Lung (tissue), 17 donors: ENCODE measurements at places on chromosomes 2 and 18.

- no peak for DNase-seq
Measured at GRCh38 chr2:59734743-59735142, 818.7 kb downstream of the BCL11A start.

DNA sequence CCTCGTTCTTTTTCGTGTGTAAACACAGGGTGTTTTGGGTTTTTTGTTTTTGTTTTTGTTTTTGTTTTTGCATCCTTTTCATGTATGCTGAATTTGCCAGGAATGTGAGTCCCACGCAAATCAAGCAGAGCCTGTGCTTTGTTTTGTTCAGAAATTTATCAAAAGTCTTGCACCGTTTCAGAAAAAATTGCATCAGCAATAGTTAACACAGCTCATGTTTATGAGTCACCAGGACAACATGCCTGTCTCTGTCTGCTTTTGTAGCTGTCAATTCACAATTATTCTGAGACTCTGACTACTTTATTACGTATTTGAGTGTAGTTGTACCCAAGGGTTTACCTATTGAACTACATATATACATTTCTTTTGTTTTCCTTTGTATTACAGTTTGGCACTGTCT, 38.3 kb downstream of the MRPL44 start:
- no peak for DNase-seq

DNA sequence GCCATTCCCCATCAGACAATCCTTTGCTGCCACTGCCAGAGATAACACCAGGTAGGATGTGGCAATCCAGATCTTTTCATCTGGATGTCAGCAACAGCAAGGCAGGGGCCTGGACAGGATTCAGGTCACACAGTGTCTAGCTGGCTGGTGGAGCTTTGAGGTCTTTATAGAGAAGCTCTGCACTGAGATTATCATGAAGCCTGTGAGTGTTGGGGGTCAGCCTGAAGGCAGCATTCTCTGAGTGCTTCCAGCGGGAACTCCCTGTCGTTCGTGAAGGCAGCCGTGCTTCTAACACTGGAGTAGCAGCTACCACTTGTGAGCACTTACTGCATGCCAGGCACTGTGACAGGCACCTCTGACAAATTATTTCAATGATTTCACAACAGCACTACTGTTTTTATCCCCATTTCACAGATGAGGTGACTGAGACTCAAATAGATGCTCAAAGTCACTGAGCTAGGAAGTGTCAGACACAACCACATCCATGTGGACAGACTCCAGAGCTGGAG, 85.7 kb downstream of the SEMA4F start:
- no peak for DNase-seq

GRCh38 chr2:43300781-43301583, 74.6 kb upstream of the ZFP36L2 start:
- DNase-seq, result peak; percentile 34

GRCh38 chr2:144343145-144343544, 176.8 kb downstream of the ZEB2 start:
- no peak for DNase-seq

DNA sequence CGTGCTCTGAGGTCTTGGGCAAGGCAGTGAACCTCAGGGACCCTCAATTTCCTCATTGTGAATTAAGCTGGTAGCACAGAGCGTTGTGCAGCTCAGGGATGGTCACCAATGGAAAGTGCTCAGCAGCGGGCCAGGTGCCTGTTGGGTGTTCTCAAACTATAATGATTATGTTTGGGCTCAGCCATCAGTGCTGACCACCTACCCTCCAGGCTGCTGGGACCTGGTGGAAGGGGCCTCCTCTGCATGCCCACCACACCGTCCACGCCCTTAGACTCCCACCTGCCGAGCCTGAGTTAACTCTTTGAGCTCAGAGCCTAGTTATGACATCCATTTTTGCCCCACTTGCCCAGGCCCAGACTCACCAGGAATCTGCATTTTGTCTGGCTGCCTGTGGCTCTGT, 35.0 kb downstream of the GLI2 start:
- DNase-seq, result no peak

DNA sequence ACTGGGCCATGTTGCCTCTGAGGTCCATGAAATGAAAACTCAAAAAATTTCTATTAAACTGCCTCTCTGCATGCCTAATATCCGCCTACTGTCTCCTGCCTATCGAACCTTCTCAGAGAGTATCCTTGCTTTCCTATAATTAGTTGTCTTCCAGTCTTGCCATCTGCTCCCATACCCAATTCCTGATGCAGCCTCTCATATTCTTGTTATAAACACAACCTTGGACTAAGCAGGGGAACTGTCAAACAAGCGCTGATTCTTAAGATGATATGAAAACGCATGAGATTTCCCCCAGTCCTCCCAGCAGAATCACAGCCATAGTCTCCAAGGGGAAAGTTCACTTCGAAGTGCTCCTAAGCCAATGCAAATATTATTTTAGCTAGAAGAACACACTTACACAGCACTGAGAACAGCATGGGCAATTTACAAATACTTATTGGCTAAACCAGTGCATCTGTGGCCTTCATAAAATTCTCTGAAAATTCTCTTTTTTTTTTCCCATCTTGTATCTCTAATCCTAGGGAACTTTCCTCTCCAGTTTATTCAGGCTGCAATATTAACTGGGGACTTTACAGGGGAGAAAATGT, 471.6 kb downstream of the MBD2 start:
- DNase-seq, result no peak

GRCh38 chr2:239539083-239539775, 138.4 kb upstream of the HDAC4 start:
- no peak for DNase-seq

GRCh38 chr2:240596080-240596460, 9.5 kb downstream of the CAPN10 start:
- DNase-seq, result no peak

DNA sequence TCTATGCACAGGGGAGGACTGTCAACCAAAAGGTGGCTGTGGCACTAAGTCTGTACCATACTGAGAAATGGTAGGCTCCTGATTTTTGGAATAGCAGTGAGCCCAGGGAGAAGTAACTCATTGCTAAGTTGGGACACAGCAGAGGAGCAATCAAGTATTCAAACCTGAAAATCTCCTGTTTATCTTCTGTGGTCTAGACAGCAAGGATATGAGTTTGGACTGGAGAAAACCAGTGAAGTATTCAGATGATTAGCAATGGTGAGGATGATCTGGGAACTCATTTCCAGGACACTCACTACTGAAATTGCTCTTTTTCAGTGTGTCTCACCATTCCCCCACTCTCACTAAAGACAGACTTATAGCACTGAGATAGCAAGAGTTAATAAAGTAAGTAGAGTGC, 112.0 kb downstream of the GULP1 start:
- no peak for DNase-seq

- DNase-seq, result peak; percentile 76
Measured at GRCh38 chr2:38384338-38384737, 7.3 kb upstream of the ATL2 start.

GRCh38 chr18:21073180-21073579, 38.4 kb downstream of the ROCK1 start:
- no peak for DNase-seq

DNA sequence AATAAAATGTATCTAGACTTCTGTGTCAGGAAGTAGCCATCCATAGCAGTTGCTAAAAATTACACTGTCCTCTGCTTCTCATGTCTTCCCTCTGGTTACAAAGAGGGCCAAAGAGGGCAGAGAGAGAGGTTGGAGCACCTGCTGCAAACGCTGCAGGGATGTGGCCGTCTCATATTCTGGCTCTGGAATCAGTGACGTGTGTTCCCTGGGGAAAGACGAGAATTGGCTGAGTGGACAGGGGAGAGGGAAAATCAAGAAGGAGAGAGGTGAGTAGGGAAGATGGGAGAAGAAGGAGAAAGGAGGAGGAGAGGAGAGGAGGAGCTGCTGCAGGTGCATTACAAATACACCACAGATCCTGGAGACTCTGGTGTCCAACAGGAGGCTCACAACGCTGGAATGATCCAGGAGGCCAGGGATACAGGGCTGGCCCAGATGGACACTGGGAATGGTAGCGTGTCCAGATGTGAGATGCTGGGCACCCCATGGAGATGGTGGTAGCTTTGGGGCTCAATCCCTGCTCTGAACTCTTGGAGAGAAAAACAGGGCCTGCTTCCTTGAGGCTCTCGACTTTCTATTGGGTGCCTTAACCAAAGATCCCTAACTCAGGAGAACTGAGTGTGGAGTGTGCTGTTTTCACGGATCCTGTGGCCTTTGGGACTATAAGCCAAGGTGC, 118.4 kb upstream of the PXDN start:
- DNase-seq, result no peak

- no peak for DNase-seq
Measured at GRCh38 chr2:238180554-238180953, 21.8 kb downstream of the ERFE start.

DNA sequence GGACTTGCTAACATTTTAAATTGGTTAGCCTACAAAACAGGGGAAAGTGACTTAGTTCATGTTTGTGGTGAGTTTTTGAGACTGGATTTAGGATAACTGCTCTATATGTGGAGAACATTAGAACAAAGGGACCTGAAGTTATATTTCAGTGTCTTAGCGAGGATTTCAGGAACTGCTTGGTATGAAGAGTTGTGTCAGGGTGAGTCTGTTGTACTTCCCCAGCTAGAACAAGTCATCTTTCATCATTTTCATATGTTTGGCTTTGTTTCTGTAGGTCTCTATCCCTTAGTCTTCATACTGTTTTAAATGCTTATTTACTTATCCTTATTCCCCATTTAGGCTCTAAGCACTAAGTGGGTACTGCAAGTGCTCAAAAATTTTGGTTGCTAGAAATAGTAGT, 41.9 kb downstream of the KCMF1 start:
- no peak for DNase-seq

GRCh38 chr2:17282245-17282644, 236.0 kb downstream of the RAD51AP2 start:
- DNase-seq, result no peak

DNA sequence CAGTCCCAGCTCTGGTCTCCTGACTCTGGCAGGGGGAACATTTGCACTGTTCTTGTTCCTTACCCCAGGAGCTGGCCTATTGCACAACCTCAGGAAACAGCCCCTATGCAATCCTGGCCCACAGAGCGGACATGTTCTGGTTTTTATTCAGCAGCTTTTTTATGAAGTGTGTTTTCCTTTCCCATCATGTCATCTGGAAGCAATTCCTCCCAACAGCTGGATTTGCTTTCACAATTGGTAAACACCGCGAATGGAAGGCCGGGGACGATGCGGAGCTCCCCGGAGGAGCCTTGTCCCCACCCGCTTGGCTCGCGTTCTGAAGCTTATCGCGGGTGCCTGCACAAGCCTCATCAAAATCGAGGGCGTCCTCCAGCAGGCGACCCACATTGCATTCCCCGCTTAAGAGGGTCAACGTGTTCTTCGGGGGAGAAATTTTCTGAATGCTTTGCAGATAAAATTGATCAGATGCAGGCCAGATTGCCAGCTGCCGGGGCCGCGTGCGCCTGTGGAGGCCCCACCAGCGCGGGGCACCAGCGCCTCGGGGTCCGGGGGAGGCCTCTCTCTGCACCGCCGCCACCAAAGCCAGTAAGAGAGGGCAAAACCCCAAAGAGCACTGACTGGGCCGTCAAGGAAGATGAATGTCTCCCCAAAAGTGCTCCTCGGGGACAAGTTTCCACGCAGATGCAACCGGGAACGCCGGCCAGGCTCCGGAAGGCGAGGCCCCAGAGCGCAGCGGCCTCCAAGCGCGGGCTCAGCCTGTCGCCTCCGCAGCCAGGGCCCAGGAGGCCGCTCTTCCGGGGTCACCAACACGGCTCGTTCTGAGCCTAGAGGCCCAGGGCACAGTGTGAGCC, 60.3 kb upstream of the SP3 start:
- DNase-seq, result peak; percentile 97

- DNase-seq, result no peak
Measured at GRCh38 chr2:234852941-234853340, 98.9 kb upstream of the SH3BP4 start.

- DNase-seq, result no peak
Measured at GRCh38 chr2:225353579-225354085, 45.9 kb upstream of the NYAP2 start.

- no peak for DNase-seq
Measured at GRCh38 chr2:169143998-169144397, 74.6 kb downstream of the DHRS9 start.

GRCh38 chr2:191543708-191544107, 134.2 kb upstream of the NABP1 start:
- DNase-seq, result no peak

DNA sequence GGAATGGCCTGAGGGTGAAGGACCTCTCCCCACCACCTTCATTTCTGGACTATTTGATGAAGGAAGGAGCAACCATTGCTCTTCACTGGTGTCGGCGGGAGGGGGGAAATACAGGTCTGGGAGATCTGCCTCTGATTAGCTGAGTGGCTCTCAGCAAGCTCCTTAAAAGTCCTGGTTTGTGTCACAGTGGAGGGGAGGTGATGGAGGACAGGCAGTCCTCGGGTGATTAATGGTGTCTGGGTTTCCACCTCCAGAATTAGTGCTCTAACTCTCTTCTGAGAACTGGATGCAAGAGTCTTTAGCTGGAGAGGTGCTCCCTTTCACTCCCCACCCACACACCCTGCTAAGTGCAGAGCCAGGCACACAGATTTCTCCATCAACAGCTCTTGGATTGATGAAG, 83.2 kb downstream of the TTC32 start:
- DNase-seq, result no peak

GRCh38 chr2:148565272-148565894, 79.2 kb upstream of the EPC2 start:
- DNase-seq, result peak; percentile 26
